ENCODE measurements at places on chromosomes 6 and 20.

DNA sequence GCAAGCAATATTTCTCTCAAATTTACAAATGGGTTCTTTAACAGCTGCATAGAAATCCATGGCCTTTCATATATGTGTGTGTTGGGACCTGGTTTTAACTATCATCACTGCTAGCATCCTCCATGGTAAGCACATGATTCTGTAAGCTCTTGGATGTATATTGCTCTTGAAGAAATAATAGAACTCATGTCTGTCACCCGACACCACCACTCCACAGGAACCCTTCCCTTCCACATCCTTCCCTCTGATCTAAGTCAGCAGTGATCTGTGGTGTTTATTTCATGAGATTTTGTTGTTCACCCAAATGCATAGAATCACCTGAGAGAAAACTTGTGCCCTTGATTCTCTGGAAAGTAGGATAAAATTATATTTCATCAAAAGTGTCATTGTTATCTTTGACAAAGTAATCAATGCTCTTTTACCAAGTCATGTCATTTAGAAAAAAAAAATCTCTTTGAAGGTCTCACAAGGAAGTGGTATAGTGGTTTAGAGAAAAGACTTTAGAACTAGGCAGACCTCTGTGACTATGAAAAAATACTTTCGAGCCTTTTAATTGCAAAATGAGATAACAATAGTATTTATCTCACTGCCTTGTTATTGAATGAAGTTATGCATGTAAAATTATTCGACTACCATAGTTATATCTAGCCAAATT lies 649.8 kb upstream of the SLC35B3 start:
- no peak for DNase-seq

DNA sequence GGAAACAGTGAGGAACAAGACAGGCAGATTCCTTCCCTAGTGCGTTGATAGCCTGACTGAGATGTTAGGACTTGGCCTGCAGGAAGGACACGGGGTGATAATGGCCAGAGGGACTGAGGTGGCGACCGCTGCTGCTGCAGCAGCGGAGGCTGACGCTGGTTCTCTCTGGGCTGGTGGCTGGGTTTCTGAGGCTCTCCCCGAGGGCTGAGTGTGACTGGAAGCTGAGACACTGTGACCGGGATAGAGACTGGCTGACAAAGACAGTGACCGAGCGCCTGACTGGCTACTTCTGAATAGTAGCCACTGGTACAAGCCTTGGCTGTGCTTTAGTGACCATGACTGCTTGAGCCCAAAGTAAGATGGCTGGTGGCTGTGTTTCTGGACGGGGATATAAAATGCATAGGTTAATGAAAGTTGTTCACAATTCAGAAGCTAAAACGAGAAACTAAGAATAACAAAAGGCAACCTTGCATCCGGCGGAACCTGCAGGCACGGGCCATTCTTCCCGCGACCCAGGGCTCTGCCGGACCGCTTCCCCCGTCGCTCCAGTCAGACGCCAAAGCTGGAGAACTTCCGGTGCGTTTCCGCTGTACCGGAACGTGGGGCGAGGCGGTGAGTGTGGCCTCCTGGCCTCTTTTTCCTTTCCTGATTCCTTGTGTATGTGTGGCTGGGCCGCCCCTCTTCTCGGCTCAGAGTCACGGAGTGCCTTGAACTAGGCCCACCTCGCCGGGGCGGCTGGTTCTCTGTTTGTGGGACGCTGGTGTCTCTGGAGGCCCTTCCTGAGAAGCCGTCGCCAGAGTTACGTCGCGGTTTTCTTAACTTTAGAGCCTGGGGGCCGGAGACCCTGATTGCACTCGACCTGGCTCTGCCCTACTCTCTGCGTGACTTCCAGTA lies at the start of gene AAR2:
TSS of gene AAR2 (plus strand) at position 587 of the 894 bp plus-strand sequence. CDS start 3,391 bp downstream, outside the sequence.
- DNase-seq = peak; percentile 94

GRCh38 chr6:73308712-73309534 lies 45.2 kb downstream of the DPPA5 start:
- DNase-seq = no peak

DNA sequence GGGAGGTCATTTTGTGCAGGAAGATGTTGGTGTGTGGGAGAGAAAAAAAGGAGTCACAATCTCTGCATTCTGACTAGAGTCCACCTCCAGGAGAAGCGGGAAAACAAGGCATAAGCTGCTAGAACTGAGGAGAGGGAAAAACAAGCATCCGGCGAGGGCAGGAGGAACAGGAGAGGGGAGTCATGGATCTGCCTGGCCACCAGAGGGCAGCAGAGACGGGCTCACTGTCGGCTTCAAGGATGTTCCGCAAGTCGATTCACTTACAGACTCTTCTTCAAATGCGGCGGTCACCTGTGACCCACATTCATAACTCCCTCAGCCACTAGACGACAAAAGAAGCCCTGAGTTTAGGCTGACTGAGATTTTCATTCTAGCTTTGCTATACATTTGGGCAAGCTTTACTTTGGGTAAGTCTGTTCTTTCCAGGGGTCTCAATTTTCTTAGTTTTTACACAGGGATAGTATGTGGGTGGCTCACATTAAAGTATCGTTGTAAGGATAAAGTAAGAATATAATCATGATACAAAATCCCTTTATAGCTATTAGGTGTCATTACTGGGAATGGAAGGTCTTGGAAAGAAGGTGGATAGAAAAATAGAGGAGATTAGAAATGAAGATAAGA lies 6.6 kb upstream of the BTNL2 start:
- DNase-seq = peak; percentile 94

- no peak for DNase-seq
Measured at GRCh38 chr6:131061751-131062119, 1.3 kb downstream of the EPB41L2 start.

GRCh38 chr6:71414486-71414885 lies 125.9 kb downstream of the OGFRL1 start:
- no peak for DNase-seq

- no peak for DNase-seq
Measured at GRCh38 chr6:89961481-89961880, 67.2 kb downstream of the GJA10 start.

- DNase-seq = no peak
Measured at GRCh38 chr6:137810554-137811120, 56.4 kb upstream of the TNFAIP3 start.

DNA sequence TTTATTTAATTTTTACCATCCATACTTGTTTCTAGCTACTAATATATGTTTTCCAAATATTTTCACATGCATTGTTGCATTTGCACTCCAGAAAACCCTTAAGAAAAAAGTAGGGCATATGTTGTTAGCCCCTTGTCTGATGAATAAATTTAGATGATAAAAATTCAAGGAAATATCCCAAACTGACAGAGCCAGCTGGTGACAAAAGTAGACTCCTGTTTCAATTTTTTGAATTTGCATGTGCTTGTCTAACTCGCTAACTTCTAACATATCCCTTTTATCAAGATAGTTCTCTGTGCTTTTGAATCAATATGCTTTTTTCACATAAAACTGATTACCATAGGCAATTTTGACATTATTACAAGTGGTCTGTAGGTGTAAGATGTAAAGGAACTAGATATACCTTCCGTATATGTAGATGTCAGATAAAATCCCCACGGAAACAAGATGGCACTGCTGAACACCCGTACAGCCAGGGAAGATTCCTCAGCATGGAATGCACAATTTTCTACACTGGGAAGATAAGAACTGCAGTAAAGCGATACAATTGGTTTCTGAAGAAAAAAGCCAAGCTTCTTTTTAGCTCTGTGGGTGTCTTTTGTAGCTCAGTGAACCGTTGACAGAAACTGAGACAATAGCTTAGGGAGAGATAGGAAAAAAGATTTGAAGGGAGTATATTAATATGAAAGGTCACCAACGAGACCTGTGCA lies 437.6 kb upstream of the RNF217 start:
- no peak for DNase-seq

GRCh38 chr20:21074605-21075336 lies 31.4 kb downstream of the LINC00237 start:
- no peak for DNase-seq

- no peak for DNase-seq
Measured at GRCh38 chr20:40575851-40576250, 113.2 kb downstream of the MAFB start.

DNA sequence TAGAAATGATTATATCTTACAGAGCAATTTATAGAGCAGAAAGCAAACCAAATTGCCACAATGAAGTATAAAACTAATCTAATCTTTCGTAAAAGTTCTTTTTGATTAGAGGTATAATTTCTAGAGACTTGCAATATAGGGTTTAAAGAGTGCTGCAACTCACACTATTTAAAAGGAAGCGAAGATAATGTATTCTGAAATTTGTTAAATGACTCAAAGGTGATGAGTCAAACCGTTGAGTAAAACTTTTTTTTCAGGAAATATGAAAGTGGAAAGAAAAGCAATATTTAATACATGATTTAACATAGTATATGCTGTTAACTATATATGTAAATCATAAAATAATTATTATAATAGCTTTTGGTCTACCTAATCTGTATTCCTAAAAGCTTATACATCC lies 133.6 kb downstream of the SYNE1 start:
- no peak for DNase-seq

Data from activated CD4-positive, alpha-beta T cell treated with anti-CD3 and anti-CD28 coated beads, Interleukin-2, amount 10 ng/mL, durations not matched to agents 24 days and 14 days (primary cell).